ENCODE measurements at places on chromosomes 16 and 17.

- no peak for DNase-seq
Measured at GRCh38 chr16:70725912-70726828, 40.3 kb upstream of the MTSS2 start.

DNA sequence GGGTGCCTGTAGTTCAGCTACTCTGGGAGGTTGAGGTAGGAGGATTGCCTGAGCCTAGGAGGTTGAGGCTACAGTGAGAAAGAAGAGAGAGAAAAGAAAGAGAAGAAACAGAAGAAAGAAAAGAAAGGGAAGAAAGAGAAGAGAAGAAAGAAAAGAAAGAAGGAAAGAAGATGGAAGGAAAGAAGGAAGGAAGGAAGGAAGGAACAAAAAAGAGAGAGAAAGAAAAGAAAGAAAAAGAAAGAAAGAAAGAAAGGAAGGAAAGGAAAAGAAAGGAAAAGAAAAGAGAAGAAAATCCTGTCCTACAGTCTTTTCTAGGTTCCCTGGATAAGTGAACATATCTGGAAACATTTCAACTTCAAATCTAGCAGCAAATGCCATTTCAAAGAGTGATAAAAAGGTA lies 29.6 kb upstream of the PHLPP2 start:
- no peak for DNase-seq

GRCh38 chr16:68233085-68233834 lies 2.7 kb downstream of the ESRP2 start:
- no peak for DNase-seq

- peak; percentile 80 for DNase-seq
Measured at GRCh38 chr17:39174920-39175694, 9.1 kb upstream of the ARL5C start.

GRCh38 chr16:29959293-29959692 lies 2.6 kb upstream of the TMEM219 start:
- no peak for DNase-seq

- peak; percentile 88 for DNase-seq
Measured at GRCh38 chr17:44331249-44331760, 6.7 kb upstream of the SLC25A39 start.

- DNase-seq, result no peak
Measured at GRCh38 chr16:65070831-65071432, 50.9 kb downstream of the CDH11 start.

GRCh38 chr16:77330332-77331042 lies 104.3 kb downstream of the ADAMTS18 start:
- no peak for DNase-seq

DNA sequence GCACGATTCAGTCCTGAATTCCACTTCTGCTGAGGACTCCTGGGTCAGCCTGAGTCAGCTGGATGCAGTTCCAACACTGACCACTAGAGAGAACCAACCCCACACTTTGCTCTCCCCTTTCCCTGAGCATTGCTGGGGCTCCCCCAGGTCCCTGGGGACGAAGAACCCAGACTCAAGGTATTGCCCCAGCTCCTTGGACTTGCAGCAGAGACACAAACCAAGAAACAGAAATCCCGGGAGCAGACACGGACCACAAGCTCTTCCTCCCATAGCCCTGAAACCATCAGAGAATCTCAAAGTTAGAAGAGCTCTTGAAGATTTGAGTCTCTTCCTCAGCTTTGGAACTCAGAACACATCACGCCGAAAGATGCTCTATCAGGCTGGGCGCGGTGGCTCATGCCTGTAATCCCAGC lies 678 bp upstream of the GH1 start:
- peak; percentile 85 for DNase-seq

DNA sequence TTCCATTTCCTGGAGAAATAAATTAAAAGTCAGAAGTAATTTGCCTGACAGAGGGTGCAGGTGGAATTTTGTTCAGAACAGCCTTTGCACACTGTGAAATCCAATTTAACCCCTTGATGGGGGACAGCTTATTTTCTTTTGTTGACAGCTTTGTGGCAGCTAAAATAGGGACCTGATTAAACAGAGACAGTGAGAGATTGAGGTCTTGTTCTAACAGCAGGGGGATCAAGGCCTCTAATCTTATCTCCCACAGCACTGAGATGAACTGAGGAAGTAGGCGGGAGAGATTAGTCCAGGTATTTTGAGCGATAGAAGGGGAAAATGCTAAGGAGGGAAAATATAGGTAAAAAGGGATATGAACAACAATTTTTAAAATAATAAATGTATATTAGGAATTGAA lies 1491.4 kb upstream of the GOT2 start:
- DNase-seq, result no peak

DNA sequence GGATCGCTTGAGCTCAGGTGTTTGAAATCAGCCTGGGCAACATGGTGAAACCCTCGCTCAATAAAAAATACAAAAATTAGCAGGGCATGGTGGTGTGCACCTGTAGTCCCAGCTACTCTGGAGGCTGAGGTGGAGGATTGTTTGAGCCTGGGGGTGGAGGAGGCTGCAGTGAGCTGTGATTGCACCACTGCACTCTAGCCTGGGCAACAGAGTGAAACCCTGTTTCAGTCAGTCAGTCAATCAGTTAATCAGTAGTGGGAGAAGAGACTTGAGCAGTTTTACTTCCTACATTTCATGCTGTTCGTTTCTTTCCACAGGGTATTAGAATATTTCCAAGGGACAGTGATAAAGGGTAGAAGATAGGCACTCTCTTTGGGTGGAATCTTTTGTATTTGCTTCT lies 8.8 kb downstream of the MAP3K3 start:
- no peak for DNase-seq

GRCh38 chr17:59427425-59427921 lies 96.0 kb downstream of the YPEL2 start:
- peak; percentile 7 for DNase-seq

All from CD4-positive, alpha-beta T cell treated with Interleukin-10 for 1 hour (primary cell).